Renal cortical epithelial cell (primary cell): ENCODE measurements at places on chromosomes 7 and 10. TPM values are rescaled to one million over a fixed set of nuclear protein-coding genes. Genes with fewer than 3 reads are reported as not detected.
A peak's percentile ranks its signal among the peaks of the same experiment; 100 is the strongest.

GRCh38 chr10:119199231-119199992 is 8.0 kb upstream of the GRK5 start:
- DNase-seq: peak; percentile 76

The ERCC6 gene
- 9.7 and 24.3 TPM in 2 replicates for total RNA-seq

- DNase-seq: peak; percentile 37
Observed at GRCh38 chr7:138564365-138564764, 104.3 kb downstream of the TRIM24 start.

The C10orf105 gene
- total RNA-seq: not detected in 2 replicates

The MOGAT3 gene
- total RNA-seq: not detected in 2 replicates

The TMEM273 gene
- total RNA-seq: not detected in 2 replicates

DNA sequence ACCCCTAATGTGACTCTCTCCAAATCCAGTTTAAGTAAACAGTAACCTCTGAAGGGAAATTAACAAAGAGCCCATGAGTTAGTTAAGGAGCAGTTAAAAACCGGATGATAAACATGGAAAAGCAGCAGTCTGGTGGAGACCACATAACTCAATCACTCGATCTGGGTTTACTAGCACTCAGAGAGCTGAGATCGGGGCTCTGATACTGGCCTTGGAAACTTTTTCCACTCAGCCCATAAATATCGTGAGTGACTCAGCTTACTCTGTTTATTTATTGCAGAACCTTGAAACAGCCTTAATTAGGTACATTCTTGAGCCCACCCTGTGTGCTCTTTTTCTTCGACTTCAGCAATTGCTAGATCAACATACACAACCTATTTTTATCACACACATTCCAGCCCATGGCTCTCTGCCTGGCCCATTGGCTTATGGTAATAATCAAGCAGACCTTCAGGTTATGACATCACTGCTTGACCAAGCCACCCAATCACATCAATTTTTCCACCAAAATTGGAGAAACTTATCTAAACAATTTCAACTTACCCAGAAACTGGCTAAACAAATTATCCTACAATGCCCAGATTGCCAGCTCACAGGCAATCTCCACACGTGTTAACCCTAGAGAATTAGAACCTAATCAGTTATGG is 82.2 kb upstream of the GPR22 start:
- peak; percentile 68 for DNase-seq

The NEUROD6 gene
- not detected in 2 replicates for total RNA-seq

- no peak for DNase-seq
Observed at GRCh38 chr7:99340659-99341058, 15.0 kb downstream of the ARPC1A start.

The UNCX gene
- not detected in 2 replicates for total RNA-seq

DNA sequence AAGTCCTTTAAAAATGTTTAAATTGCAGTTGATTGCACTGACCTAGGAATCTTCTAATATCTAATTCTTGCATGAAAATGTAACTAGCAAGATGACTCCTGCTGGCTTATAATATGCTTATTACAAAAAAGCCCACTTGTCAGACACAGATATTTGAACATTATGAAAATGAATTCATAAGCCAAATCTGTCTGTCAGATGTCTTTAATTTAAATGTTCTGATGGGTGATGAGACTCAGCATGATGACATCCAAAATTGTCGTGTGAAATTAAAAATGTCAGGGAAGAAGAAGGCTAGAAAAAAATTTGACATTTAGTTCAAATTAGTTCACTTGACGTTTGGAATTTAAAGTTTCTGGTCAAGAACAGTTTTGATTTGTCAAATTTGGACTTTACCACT is 277.8 kb downstream of the PHF14 start:
- no peak for DNase-seq

The ARL3 gene
- 7.8 and 9.7 TPM in 2 replicates for total RNA-seq

DNA sequence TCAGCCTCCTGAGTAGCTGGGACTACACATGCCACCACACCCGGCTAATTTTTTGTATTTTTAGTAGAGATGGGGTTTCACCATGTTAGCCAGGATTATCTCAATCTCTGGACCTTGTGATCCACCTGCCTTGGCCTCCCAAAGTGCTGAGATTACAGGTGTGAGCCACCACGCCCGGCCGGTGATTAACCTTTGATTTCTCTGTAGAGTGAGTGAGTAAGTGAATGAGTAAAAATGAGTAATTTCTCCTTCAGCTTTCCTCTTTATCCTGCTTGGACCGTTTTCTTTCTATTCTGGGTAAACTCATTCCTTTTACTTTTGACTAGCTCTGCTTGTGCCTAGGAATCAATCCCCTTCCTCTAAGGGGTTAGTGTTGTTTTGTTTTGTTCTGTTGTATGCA is 36.8 kb downstream of the ST7 start:
- DNase-seq: no peak

DNA sequence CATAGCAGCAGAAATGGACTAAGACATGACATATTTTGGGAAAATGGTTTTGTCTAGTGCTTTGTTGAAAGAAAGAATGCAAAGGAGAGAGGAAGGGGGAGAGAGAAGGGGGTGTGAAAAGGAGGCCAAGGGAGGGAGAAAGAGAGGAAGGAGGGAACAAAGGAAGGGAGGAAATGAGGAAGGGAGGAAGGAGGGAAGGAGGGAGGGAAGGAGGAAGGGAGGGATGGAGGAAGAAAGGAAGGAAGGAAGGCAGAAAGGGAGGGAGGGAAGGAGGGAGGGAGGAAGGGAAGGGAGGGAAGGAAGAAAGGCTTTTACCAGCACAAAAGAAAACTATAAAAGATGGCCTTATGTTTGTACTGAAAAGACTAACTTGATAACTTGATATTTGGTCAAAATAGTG is 65.1 kb upstream of the ST8SIA6 start:
- no peak for DNase-seq

GRCh38 chr10:69826789-69827554 is 25.3 kb downstream of the COL13A1 start:
- DNase-seq: no peak

DNA sequence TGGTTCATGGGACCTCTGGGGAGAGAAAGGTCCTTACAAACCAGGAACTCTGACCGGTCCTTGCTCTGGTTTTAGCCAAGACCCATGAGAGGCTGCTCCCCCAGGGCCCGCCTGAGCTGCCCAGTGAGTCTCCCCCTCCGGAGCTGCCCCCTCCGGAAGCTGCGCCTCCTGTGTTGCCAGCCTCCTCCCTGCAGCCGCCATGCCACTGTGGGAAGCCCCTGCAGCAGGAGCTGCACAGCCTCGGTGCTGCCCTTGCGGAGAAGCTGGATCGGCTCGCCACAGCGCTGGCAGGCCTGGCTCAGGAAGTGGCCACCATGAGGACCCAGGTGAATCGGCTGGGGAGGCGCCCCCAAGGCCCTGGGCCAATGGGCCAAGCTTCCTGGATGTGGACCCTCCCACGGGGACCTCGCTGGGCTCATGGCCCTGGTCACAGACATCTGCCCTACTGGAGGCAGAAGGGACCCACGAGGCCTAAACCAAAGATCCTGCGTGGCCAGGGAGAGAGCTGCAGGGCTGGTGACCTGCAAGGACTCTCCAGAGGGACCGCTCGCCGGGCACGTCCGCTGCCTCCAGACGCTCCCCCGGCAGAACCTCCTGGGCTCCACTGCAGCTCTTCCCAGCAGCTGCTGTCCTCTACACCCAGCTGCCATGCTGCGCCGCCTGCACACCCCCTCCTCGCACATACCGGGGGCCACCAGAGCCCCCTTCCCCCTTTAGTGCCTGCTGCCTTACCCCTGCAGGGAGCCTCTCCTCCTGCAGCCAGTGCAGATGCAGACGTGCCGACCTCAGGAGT is 40.1 kb downstream of the ZNF467 start:
- DNase-seq: no peak

- no peak for DNase-seq
Observed at GRCh38 chr10:127047878-127048238, 142.6 kb downstream of the DOCK1 start.

- peak; percentile 21 for DNase-seq
Observed at GRCh38 chr10:33559105-33559504, 224.6 kb upstream of the NRP1 start.

DNA sequence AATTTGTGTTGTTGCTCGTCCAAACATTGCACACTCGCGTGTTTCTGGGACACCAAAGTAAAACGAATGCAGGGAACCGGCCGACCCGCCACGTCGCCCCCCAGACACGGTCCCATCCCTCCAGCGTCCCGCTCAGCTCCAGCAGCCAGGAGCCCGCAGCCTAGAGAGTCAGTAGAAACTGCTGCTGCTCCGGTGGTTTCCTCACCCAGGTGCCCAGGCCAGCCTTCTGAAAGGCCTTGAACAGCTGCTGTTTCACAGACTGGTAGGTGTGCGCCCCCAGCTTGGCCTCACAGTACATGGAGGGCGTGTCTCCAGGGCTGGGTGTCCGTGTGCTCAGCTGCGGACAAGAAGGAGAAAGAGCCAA is 126.8 kb downstream of the WDR37 start:
- DNase-seq: no peak

GRCh38 chr10:118767297-118768040 is 12.7 kb upstream of the CACUL1 start:
- no peak for DNase-seq

- DNase-seq: no peak
Observed at GRCh38 chr7:135898226-135898625, 78.9 kb downstream of the MTPN start.

DNA sequence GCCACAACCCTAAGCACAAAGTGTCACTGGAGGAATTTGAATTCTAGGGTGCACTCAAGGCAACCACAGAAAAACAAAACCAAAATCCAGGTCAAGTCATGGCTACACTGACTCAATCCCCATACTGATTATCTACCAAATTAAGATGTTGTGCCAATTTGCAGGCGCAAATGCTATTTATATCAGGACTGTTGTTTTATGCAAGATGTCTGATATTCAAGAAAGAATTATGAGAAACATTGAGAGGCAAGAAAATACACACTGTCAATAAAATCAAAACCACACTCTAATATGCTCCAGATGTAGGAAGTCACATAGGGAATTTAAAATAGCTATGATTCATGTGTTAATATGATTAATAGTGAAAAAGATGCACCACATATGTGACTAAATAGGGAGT is 141.3 kb upstream of the MINDY3 start:
- no peak for DNase-seq

- no peak for DNase-seq
Observed at GRCh38 chr10:63261496-63261895, 128.4 kb downstream of the NRBF2 start.

GRCh38 chr7:129205987-129206785 is 17.8 kb downstream of the SMO start:
- no peak for DNase-seq

GRCh38 chr7:37028909-37029440 is 304.7 kb upstream of the AOAH start:
- no peak for DNase-seq

DNA sequence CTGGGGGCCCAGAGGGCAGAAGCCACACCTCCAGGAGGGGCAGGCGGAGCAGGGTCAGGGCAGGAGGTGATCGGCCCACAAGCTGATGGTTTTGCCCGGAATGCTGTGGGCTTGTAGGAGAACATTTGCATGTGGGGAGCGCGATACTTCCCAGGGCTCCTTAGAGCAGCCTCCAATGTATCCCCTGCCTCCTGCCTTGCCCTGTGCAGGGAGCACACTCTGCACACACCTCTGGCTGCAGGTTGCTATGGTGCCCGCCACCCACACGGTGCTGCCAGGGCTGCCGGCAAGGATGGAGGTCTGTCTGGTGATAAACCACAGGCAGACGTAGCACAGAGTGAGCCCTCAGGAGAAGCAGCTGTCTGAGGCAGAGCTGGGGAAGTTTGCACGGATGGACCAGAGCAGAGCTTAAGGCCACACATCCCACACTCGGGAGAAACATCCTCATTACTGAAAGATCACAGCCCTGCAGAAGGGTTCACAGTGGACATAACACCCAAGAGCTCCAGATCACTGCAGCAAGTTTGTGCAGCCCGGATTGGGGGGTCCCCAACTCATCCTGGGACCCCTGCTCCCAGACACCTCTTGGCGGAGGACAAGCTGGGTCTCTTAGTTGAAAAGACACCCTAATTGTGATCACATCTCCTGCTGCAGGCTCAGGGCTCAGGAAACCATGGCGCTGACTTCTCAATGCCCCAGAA is 41.8 kb downstream of the VIPR2 start:
- DNase-seq: no peak

The NKX1-2 gene
- total RNA-seq: not detected in 2 replicates

GRCh38 chr7:44077061-44077460 is 5.3 kb downstream of the POLM start:
- no peak for DNase-seq

GRCh38 chr10:85642421-85643170 is 724.0 kb downstream of the GRID1 start:
- DNase-seq: peak; percentile 99

DNA sequence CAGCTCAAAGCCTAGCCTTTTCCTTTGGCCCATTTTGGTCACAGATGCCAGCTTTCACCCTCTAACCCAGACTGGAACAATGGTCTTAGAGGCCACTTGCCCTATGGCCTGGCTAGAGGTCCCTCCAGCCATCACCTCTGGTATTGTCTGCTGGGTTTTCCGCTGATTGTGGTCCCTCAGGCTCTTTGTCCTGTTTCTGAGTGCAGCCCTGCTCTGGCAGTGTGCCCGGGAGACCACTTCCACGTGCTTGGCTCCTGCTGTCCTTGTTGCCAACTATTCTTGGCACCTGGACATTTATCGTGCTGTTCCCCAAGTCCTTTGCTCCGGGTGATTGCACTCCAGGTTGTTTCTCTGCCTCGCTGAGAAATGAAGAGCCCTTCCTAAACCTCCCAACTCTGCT is 53.3 kb upstream of the FAM180A start:
- DNase-seq: no peak

The MMP21 gene
- 0.05 TPM in 1 of 2 replicates, not detected in the other for total RNA-seq

- DNase-seq: no peak
Observed at GRCh38 chr10:116769791-116770190, 27.4 kb upstream of the HSPA12A start.

DNA sequence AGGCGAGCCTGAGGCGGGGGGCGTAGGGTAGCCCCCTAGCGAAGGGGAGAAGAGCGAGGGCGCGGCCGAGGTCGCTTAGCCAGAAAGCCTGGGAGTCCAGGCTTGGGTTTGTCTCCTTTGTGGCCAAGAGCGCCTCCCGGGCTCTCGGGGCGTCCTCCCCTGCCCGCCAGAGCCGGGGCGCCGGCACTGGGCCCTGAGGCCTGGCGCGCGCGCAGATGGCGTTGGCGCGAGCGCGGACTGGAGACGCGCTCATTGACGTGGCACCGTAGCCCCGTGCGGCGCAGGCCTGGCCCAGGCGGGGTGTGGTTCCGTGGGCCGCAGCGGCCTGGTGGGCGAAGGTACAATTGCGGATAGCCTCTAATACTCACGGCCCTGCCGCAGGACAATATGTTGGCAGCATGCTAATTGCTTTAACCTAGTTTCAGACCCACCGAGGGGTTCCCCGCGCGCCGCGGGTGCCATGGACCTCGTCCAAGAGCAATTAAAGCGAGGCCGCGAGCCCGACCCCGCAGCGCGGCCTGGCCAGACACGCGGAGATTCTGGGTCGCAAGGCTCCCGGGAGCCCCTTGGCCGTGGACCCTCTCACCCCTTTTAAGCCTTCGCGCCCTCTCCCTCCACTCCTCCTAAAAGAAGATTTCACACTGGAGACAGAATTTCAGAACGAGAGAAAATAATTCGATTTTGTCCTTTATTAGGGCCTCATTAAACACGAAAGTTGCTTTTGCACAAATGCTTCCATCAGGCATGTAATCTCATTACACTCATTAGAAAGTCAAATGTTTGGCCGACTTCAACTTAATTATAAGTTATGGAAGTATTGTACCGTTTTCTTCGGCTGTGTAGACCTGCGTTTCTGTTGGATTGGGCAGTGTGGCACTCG is 3.1 kb downstream of the PTF1A start:
- DNase-seq: no peak
